ENCODE measurements at places on chromosomes 5 and 9.

GRCh38 chr9:32957358-32957757 is 44.1 kb downstream of the APTX start:
- DNase-seq = no peak

DNA sequence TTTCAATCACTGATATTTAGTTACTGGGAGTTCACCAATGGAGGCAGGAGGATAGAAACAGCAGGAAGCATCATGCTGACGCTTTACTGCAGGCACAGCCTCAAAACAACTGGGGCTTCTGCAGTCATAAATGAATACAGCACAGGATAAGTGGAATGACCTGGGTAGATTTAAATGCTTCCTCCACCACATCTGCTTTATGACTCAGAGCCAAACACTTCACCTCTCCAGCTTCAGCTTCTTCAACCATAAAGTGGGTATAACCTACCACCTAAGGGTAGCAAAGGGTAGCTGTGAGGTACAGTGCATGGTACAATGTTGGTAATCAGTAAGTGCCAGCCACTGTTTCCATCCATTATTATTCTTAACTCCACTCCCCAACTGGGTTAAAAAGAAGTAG is 28.4 kb downstream of the RASEF start:
- no peak for DNase-seq

- no peak for DNase-seq
These were observed 70.3 kb upstream of the ASTN2 start for GRCh38 chr9:117485176-117485575.

DNA sequence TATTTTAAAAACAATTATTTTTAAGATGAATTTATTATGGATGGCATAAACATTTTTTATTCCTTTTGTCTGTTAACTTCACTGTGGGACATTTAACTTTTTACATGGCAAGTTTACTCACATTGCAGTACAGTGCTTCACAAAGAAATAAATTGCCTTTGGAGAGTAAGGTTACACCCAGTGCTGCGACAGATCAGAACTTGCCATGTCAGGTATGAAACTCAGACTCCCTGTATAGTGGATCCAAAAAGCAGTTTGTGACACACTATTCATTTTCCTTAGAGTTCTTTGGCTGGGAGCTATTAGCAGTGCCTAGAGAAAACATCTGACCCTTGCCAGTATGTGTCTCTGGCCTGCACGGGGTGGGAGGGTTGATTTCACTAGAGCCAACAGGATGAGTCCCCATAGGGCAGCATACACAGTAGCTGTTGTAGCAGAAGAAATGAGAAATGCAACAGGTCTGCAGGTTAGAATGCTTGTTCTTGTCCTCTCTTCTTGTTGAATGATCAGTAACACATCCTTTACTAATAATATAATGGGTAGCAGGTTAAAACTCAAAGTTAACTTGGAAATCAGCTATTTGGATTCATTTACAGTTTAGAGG is 42.9 kb downstream of the STARD4 start:
- DNase-seq = no peak

DNA sequence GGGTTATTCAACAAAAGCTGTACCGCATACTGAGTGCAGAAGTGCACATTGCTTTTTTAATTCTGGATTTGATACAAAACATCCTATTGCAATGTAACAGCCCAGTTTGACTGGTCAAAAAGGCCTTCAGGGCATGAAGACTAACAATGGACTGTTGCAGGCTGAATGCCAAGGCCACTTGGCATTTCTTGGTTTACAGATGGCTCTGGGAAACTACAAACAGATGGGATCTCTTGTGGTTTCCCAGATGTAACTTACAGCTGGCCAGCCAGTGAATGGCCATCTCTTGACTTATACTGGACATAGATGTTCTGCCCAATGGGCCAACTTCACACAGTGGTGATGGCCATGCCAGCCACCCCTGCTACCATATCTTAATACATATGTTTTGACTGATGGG is 36.8 kb downstream of the UGT3A2 start:
- no peak for DNase-seq

DNA sequence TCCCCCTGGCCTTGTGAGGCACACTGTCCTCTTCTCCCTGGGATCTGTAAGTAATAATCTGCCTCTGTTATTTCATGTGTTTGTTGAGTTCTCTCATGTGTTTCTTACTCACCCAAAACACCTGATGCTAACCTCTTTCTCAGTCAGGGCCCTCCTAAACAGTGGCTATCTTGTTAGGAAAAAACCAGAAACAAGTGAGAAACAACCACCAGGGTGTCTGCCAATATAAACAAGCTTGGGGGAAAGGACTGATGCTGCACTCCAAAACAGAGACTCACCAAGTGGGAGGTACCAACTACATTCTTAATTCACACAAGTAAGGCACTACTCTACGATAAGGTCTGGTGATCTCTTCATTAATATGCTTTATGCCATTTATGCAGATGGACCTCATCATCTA is 564.4 kb downstream of the SEMA5A start:
- DNase-seq = no peak

DNA sequence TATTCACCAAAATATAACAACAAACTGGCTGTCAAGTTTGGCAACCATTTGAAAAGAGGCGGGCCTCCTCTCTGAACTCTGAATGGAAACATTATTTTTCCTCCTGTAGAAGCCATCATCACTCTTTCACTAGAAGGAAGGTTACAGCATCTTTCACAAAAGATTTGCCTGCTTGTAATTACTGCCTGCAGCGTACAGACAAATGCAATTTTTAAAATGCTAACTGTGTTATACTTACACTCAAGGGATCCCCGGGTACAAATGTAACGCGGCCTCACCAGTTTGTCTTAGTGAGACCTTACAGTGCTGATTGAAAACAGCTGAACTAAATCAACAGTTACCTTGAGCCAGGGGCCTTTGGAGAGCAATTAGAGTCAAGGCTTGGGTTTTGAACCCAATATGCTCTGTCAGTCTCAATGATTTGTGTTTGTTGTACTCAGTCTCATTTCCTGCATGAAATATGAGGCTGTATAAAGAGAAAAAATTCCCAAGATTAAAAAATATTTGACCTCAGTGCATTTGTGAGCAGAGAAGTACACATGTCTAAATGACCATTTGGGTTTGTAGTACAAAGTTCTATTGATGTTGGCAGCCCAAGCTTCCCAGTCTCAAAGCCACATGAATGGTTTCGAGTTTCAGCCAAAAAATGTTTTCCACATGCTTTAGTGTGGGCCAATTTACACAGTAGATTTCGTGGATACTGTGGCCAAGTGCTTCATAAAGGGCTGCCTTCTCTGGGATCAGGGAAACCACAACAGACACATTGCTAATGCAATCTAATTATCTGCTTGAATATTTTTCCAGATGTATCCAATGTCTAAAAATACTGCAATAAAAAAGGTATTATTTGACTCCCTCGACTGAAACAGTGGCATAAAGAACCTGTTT is 500.0 kb downstream of the SPATA31D1 start:
- DNase-seq = no peak

- DNase-seq = no peak
These were observed 119.0 kb downstream of the ENTREP1 start for GRCh38 chr9:69444021-69444420.

DNA sequence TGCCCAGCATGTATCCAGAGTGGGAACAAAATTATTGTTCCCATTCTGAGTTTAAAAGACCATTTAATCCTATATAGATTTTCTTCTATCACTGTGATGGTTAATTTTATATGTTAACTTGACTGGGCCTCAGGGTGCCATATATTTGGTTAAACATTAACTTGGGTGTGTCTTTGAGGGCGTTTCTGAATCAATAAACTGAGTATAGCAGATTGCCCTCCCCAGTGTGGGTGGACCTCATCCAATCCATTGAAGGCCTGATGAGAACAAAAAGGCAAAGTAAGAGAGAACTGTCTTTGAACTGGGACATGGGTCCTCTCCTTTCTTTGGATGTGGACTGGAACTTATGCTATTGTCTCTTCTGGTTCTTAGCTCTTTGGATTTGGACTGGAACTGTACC is 17.3 kb downstream of the RIOK2 start:
- no peak for DNase-seq

GRCh38 chr5:137036640-137037039 is 462.5 kb downstream of the SPOCK1 start:
- DNase-seq = no peak

- DNase-seq = no peak
These were observed 18.2 kb downstream of the SLC9A3 start for GRCh38 chr5:505951-506525.

DNA sequence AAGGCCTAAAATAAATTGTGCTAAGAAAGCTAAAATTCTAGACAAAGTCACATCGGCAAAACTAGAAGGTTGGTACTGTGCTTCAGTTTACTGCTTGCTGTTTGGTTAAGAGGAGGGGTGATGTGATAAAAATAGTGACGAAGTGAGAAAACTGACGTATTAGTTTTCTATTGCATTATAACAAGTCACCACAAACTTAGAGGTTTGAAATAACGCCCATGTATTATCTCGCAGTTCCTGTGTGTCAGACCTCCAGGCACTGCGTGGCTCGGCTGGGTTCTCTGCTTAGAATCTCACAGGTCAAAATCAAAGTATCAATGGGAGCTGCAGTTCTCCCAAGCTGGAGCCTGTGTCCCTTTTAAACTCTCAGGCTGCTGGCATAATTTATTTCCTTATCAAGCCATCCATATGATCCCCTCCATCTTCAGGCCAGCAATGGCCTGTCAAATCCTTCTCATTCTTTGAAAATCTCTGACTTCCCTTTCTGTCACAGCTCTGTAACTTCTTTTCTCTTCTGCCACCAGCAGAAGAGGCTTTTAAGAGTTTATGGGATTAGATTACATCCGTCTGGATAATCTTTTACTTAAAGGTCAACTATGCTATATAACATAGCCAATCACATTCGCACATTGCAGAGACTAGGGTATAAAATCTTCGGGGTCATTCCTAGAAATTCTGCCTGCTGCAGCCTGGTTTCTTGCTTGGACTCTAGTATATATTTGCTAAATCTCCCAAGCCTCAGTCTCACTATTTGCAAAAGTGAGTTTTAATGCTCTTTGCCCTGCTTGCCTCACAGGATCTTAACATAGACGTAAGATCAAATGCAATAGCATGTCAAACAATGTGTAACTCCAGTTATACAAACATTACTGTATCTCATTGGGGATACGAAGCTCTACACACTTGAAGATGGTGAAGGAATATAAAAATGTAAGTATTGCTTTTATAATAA is 104.0 kb upstream of the CDKN2B start:
- no peak for DNase-seq

- no peak for DNase-seq
These were observed 11.9 kb downstream of the APBA1 start for GRCh38 chr9:69660304-69660703.

GRCh38 chr9:95125652-95126051 is 191.9 kb downstream of the FANCC start:
- DNase-seq = no peak

GRCh38 chr9:93669116-93669957 is 93.0 kb downstream of the PHF2 start:
- DNase-seq = no peak

- no peak for DNase-seq
These were observed 355.6 kb upstream of the IZUMO3 start for GRCh38 chr9:24901319-24901718.

DNA sequence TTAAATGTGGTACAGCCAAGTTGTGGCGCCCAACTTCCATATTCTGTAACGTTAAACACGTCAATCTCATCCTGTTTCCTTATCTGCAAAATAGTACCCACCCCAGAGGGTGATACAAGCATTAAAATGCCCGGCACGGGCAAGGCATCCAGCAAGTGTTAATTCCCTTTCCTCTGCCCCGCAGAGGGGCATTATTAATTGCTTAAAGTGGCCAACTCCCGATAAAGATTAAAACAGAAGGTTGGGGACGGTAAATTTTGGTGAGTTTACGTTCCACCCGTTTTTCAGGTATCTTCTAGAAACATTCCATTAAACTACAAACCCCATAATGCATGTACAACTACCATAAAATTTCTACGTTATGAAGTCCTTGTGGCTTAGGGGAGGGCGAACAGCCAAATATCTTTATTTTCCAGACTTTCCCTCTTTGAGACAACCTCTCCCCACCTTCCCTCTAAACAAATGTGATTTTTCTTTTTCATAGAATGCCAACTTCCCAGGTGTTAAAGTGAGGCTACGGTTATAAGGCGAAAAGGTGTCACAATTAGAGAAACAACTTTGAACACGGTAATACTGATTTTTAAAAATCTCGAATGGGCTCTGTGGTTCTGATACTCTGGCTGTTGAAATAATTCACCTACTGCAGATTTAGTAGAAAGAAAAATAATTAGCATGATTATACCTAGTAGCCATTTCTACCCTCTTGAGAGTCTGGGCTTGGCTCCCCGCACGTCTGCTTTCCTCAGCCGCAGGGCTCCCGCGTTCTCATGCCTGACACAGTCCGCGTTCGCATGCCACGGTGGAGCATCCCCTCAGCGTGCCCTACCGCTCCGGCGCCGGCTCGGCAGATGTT is 1.2 kb upstream of the GPBP1 start:
- peak; percentile 68 for DNase-seq

Data from suppressor macrophage treated with lipopolysaccharide for 4 hours (primary cell).